ENCODE measurements at places on chromosomes 16 and 17. TPM values are rescaled to one million over a fixed set of nuclear protein-coding genes. Genes with fewer than 3 reads are reported as not detected.

Gene TPSG1
- not detected for total RNA-seq

Gene DDX19B
- 33.3 TPM for total RNA-seq

Gene TP53TG3
- not detected for total RNA-seq

Gene TP53TG3B
- not detected for total RNA-seq

GRCh38 chr17:57107498-57108101 is 22.6 kb downstream of the AKAP1 start:
- peak; percentile 42 for DNase-seq

DNA sequence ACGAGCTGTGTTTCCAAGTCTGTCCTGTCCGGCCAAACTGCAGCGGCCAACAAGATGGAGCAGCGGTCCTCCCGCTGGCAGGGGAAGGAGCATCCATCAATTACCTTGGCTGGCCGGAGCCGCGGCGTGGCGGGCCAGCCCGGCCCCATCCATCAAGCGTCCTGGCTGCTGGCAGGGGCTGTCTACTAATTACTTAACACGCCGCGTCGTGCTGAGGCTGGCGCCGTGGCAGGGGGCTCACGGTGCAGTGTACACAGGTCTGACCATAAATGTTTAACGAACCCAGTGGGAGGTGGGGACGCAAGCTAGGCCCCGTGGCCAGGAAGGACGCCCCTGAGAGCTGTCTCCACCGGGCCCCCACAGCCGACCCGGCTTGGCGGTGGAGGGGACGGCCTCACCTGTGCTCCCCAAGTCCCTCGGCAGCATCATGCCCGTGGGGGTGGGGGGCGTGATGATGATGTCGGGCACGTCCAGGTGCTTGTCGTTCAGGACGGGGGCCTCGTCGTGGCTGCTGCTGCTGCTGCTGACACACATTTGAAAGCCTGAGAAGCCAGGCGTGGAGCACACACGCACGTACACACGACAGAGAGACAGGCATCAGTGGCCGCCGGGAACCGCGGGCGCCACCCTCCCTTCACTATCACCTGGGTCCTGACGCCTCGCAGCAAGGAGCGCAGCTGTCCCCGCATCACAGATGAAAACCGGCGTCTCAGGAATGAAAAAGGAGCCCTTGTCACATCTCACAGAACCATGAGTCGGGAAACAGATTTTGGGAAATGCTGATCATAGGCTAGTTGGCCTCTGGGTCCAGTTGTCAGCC is 21.2 kb upstream of the GINS2 start:
- DNase-seq: no peak

DNA sequence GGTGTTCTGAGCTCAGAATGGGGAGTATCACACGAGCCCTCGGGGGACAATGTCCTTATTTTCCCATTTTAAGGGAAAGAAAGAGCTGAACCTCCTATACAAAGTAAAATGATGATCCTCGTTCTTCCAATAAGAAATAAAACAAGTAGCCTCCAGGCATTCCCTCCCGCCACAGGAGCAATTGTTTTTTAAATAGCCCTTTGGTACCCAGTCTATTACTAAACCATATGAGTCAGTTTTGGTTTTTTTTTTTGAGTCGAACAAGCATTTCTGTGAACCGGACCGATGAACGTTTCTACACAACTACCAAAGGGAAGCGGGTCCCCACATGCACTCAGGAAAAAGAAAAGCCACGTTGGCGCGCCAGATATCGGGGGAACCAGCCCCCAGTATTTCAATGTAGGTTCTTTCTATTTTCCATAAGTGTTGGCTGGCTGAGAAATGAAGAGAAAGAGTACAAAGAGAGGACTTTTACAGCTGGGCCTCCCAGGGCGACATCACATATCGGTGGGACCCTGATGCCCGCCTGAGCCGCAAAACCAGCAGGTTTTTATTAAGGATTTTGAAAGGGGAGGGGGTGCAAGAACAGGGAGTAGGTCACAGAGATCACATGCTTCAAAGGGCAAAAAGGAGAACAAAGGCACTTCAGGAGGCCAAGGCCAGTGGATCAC is 3.8 kb upstream of the DCXR start:
- DNase-seq: no peak

GRCh38 chr16:68091380-68092261 is 6.5 kb downstream of the NFATC3 start:
- DNase-seq: peak; percentile 72

DNA sequence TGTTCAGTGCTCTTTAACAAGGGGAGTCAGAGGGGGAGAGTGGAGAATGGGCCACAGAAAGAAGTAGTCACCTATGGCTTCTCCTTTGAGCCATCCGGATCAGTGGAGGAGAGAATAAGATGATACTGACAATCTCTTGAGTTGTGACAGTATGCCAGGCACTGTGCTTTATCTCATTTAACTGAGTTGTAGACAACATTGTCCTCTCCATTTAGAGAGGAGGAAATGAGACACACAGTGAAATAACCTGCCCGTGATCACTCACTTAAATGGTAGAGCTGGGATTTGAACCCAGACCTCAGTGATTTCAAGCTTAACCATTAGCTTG is 17.8 kb upstream of the EEF2K start:
- no peak for DNase-seq

DNA sequence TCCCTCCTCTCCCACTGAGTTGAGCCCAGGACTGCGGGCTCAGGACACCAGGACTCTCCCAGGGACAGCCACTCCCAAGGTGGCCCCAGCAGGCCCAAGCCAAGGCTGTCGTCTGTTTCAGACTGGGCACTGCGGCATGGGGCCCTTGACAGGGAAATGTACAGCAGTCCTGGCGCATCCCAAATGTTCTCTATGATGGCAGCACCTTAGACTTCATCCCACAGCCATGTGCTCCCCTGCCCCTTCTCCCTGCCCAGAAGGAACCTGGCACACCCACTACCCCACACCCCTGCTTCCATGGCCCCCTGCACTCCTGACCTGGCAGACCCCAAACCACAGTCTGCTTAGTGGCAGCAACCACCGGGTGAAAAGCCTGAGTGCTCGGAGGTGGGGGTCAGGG is 18.2 kb downstream of the RBFOX3 start:
- DNase-seq: no peak

DNA sequence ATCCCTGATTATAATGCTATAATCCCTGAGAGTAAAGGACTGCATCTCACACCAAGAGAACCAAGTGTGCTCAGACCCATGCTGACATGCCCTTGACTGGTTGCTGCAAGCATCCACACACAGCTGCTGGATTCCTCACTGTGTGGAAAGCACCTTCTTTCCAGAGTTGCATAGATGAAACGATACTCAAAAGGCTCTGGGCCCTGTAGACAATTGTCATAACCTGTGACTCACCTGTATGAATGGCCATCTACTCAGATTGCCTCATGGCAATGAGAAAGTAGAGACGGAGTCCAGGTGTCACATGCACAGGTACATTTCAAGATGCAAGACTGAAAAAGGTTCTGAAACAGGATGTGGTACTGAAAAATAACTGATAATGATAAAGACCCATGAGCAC is 58.1 kb downstream of the MPHOSPH6 start:
- DNase-seq: no peak

DNA sequence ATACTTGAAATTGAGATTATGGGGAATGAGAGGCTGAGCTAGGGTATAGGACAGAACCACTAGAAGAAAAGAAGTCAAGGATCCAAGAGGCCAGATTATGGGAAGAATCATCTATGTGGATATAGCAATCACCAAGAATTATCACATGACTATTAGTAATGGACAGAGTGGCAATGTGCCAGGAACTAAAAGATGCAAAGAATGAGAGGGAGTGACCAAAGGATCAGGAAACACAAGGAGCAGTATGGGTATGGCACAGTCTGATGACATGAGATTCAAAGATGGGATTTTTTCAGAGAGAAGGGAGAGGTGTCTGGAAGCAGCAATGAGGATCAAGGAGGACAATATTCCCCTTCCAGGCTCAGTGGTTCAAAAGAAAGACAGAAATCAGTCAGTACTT is 212.2 kb downstream of the AATF start:
- DNase-seq: peak; percentile 57

DNA sequence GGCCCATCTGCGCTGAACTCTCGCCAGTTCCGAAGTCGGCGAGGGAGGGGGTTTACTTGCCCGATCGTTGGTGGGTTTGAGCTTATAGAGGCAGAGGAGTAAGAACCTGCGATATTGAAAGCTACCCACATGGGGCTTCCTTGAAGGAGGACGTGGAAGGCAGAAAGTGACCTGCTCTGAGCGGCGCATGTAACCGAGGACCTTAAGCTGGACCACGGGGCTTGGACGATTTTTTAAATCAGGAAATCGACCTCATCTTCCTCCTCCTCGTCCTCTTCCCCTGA is 2.0 kb downstream of the PRAC2 start:
- DNase-seq: no peak

DNA sequence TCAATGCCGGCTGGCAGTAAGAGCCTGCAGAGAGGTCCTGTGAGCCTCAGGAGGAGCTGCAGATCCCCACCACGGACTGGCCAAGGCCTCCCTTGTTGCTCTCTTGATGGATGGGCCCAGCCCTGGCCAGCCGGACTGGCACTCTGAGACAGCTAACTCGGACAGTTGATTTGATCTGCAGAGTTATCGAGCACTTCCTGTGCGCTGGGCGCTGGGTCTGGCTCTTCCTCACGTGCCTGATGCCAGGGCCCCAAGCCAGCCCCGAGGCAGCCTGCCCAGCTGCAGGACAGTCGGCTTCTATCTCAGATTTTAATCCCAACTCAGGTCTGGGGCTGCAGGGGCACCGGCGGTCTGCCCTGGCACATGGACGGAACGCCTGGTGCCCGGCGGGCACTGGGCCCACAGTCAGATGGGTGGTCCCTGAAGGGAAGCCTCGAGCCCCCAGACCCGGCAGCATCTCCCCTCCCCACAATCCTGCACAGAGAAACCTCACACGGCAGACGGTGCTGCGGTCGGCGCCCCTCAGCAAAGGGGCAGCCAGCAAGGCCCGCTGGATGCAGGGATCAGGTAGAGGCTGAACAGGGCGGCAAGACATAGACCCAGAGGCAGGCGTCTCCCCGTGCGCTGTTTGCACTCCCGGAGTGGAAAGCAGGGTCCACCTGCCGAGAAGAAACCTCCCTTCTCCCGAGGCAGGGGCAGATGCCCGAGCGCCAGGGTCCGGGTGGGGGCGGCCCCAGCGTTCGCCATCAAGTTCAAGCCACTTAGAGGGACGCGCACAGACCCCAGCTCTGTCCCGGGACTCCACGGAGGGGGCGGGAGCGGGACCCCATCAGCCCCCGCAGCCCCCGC is 34.0 kb downstream of the TIMM22 start:
- no peak for DNase-seq

- peak; percentile 51 for DNase-seq
Measured at GRCh38 chr17:43766413-43767052, 7.9 kb upstream of the SOST start.
